ENCODE measurements at places on chromosomes 3 and 15. TPM values are rescaled to one million over a fixed set of nuclear protein-coding genes. Genes with fewer than 3 reads are reported as not detected.

DNA sequence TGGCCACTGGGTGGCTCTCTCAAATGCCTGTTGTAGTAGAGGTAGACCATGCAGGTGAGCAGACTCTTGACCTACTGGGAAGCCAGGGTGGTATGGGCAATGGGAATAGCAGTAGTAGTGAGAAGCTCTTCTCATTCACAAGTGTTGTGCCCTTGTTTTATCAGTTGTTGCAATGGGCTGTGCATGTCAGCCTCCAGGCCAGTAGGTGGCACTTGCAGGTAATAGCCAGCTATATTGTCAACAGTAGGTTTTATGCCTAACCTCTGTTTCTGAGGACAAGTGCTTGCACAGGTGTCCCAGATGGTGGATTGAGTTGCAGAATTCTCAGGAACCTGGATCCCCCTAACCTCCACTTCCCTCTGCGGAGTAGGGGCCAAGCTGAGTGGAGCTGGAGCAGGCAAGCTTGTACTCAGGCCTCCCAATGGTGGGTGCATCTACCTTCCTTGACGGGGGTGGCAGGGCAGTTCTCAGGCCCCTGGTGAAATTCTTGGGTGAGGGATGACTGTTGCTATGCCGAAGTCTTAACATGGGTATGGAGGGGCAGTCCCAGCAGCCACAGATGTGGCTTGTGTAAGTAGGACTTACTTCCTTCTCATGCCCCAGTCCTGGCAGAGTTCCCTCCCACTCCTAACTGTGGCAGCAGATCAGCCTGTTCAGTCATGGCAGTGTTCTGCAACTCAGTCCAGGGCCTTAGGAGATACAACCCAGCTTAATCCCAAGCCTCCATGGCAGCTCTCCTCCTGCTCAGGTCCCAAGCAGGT lies 104.3 kb downstream of the NEO1 start:
- no peak for DNase-seq

- DNase-seq = no peak
Measured at GRCh38 chr15:39854161-39854560, 65.9 kb downstream of the GPR176 start.

DNA sequence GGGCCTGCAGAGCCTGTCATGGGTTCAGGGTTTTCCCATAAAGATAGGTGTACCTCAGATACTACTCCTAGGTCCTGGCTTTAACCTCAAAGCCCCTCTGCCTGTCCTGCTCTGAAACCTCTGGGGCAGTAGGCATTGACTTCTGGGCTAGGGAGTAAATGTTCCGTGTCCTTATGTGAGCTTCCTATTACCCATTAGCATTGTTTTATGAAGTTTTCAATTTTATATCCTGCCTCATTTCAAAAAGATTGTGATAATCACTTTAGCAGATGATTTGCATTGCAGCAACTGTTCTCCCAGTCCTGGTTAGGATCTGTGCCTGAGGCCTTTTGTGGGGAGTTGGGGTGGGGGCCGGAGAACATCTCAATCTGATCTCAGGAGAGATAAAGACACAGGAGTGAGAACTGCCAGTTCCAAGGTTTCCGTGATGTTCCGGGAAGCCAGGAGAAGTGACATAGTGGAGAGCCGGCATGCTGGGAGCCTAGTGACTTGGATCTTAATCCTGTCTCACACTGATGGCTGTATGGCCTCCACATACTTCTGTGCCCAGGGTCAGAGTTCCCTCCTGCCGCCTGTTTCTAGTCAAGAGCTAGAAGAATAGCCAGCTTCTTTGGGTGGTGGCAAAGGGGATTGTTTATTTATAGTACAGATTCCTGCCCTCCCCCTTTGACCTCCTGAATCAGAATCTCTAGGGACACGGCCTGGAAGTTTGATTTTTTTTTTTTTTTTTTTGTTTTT lies 10.6 kb downstream of the TPM1 start:
- no peak for DNase-seq

DNA sequence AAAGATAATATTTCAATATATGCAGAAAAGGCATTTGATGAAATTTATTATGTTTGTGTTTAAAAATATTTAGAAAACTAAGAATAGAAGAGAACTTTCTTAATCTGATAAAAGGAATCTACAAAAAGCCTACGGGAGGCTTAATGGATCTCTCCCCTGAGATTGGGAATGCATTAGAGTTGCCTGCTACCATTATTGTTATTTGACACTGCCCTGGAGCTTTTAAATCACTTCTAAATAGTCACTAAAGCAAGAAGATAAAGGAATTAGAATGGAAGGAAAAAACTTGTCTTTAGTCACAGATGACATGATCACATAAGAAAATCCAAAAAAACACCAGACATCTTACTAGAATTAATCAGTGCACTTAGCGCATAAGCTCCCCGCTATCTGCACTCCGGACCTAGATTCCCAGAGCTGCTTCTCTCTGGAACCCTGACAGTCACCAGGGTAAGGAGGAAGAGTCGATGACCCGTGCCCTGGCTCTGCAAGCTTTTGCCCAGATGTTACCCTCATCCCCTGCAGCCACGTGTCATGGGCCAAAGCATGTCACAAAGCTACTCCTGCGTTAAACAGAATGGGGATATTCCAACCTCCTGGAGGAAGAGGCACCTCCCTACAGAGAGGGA lies 97.1 kb downstream of the MINAR1 start:
- no peak for DNase-seq

RNU5B-1 gene
- total RNA-seq = not detected

Measured in left lobe of liver (tissue), 2 donors.